ENCODE measurements at places on chromosomes 2 and 18. TPM values are rescaled to one million over a fixed set of nuclear protein-coding genes. Genes with fewer than 3 reads are reported as not detected.

The CPS1 gene
- not detected for polyA plus RNA-seq

The TMEM169 gene
- 0.92 TPM for polyA plus RNA-seq

The RGPD3 gene
- not detected for polyA plus RNA-seq

- H3K27ac ChIP-seq = no peak overlapping the region
- no peaks in the 10 kb centered on the region for H3K36me3 ChIP-seq
- no peak overlapping the region for H3K4me3 ChIP-seq
- no peak for DNase-seq
- peaks cover 6% of the 10 kb centered on the region for H3K4me1 ChIP-seq
These were observed 88.5 kb upstream of the RBMS1 start for GRCh38 chr2:160582081-160582480.

DNA sequence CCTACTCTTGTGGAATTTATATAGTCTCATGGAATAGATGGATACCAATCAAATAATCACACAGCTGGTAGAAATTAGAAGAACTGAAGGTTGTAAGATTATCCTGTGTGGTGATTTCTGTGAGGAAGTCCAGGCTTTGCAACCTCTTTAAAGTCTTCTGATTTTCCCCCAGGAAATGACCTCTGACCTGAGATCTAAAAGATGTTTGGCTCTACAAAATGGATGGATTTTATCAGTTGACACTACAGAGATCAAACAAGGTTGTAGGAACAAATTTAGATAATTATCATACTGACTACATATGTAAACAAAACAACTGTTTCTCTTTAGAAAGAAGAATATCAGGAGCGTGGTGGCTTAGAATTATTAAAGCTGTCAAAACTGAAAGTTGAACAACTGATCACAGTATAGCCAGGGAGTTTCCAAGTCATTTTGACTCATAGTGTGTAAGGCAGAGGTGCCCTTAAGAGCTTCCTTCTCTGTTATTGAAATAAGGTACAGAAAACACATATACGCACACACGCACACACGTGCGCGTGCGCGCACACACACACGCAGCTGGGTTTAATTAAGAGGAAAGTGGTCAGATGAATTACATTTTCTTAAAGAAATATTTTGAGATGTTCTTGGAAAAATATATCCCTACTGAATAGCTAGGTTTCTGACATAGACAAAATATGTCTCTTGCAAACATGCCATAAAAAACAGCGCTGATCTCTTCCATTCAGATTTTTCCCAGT, 35.5 kb upstream of the PELI1 start:
- H3K4me3 ChIP-seq = no peak overlapping the region
- H3K27ac ChIP-seq = no peak overlapping the region
- no peaks in the 10 kb centered on the region for H3K36me3 ChIP-seq
- no peaks in the 10 kb centered on the region for H3K4me1 ChIP-seq
- H3K27me3 ChIP-seq = no peaks in the 10 kb centered on the region
